ENCODE measurements at places on chromosomes 5 and 9. TPM values are rescaled to one million over a fixed set of nuclear protein-coding genes. Genes with fewer than 3 reads are reported as not detected.

RPP25L gene
- 27.7 TPM for total RNA-seq

XPA gene
- total RNA-seq: 3.6 TPM

FAM153A gene
- total RNA-seq: 1.3 TPM

ROR2 gene
- total RNA-seq: 0.24 TPM

TRAF2 gene
- 10.4 TPM for total RNA-seq

TRIM14 gene
- 9.0 TPM for total RNA-seq

ESM1 gene
- not detected for total RNA-seq

Measured in tracheal epithelial cell (primary cell).